ENCODE measurements at places on chromosomes 1 and 21.

DNA sequence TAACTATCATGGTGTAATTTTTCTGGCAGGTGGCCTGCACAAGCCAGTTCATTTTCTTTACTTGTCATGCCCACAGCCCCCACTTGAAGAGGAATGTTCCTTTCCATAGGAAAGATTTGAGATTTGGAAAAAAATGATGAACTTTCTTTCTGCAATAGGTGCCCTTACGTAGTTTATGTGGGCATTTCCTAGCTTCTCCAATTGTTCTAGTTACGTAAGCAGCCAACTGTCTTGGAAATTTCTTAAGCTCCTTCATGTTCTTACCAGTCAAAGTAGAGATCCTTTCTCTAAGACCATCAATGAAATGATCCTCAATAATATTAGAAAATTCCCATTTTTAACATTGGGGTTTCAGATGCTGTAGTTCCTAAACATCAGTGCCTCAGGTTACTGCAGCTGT, 109.5 kb upstream of the F3 start:
- DNase-seq = no peak

DNA sequence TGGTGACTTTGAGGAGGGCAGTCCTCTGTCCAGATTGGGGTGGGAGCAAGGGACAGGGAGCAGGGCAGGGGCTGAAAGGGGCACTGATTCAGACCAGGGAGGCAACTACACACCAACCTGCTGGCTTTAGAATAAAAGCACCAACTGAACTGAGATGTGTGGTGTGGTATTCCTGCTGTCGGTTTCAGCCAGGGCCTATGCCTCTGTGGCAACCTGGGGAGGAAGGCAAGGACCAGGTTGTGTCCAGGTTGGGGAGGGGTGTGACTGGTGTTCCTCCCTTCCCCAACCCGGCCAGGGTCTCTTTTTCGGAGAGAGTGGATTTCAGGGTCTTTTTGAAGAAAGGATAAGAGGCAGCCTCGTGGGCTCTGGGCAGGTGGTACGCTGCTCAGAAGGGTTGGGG, 6.3 kb downstream of the PROK1 start:
- no peak for DNase-seq

DNA sequence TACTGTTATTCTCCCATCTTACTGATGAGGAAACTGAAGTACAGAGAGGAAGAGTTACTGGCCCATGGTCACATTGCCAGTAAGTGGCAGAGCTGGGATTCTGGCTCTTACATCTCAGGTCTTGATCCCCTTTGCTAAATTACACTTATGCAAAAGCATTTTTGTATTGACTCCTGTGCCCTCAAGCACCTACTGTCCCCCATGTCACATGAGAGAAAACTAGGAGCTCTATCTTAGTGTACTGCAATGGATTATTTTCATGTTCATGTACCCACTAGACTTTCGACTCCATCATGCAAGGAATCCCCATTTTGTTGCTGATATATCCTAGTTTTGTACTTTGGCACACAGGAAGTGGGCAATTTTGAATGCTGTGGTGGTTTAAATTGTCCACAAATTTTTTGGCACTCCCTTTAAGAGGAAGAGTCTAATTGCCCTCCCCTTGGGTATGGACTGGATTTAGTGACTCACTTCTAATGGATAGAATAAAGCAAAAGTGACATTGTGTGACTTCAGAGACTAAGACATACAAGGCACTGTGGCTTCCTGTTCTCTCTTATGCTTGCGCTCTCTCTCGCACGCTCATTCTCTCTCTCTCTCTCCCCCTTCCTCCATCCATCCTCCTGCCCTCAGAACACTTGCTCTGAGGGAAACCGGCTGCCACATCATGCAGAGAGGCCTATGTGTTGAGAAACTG, 43.5 kb upstream of the JAK1 start:
- no peak for DNase-seq

GRCh38 chr21:29949991-29950390, 10.2 kb upstream of the GRIK1 start:
- no peak for DNase-seq

- DNase-seq = no peak
These were observed 26.3 kb upstream of the ACTN2 start for GRCh38 chr1:236659792-236660587.

DNA sequence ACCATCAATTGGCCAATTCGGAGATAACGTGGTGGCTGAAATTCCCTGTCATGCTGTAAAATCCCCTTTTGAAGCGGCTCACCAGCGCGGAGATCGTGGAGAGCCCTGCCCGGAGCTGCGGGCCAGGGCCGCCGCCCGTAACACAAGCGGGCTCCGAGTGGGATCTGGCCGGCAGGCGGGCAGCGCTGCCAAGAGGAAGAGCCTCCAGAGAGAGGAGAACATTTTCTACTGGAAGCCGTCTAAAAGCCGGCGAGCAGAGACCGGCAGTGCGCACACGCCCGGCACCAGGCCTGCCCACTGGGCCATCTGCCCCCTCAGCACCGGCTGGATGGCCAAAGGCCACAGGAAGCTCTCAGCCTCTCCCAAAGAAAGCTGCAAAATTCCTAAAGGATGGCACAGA, 15.5 kb downstream of the SSBP3 start:
- DNase-seq = no peak

GRCh38 chr1:1755426-1755825, 22.8 kb downstream of the NADK start:
- DNase-seq = no peak

GRCh38 chr21:37357691-37358090, 8.9 kb upstream of the DYRK1A start:
- DNase-seq = no peak

GRCh38 chr1:79355090-79355489, 348.6 kb upstream of the ADGRL4 start:
- no peak for DNase-seq

DNA sequence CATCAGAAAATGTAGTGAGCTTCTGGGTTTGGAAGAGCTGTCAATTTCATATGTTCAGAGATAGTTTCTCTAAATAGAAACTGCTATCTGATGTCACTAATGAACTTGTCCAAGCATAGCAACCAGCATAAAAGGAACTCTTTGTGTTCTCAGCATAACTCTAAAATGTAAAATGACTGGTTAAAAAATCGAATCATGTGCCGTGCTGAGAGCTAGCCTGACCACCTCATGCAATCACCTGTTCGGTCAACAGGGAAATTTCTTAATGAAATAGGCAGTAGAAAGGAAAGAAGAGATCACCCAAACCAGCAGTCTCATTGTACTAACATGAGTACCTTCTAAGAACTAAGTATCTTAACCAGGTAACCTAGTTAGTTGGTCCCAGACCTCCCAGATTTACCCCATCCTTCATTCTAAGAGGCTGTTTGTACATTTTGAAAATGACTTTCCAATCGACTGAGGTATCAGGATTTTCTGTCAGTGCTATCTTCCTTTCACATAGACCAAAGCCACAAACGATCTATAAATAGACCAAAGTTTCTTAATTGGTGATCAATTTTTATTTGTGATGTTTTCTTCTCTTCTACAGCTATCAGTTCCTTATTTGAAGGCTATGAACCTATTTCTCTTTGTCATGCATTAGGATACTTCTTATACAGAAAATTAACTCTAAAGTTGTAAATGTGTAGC, 147.3 kb downstream of the TLR5 start:
- DNase-seq = no peak

DNA sequence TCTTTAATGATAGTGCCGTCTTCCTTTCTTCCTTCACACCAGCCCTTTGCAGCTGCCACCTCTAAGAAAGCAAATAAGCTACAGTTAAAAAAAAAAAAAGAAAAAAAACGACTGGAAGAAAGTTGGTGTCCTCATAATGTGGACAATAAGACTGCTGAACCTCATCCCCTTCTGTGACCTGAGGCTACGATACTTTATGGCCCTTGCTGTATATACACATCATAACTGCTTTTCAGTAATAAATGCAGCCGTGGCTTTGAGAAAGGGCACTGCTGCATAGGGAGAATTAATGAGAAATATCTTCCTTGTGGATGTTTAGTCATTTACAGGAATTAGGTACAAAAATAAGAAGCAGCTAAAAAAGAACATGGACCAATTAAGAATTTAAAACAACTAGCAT, 333.8 kb upstream of the ADGRL2 start:
- DNase-seq = no peak

Measured in DMS79 treated with DMSO at 0.1 percent for 48 hours (cell line).